ENCODE measurements at places on chromosomes 3 and 15.

- peaks cover 4% of the 10 kb centered on the region for H3K4me1 ChIP-seq
- no peak for DNase-seq
- H3K36me3 ChIP-seq: no peaks in the 10 kb centered on the region
- no peak overlapping the region for H3K4me3 ChIP-seq
Observed at GRCh38 chr15:62625429-62626033, 417.0 kb upstream of the TPM1 start.

DNA sequence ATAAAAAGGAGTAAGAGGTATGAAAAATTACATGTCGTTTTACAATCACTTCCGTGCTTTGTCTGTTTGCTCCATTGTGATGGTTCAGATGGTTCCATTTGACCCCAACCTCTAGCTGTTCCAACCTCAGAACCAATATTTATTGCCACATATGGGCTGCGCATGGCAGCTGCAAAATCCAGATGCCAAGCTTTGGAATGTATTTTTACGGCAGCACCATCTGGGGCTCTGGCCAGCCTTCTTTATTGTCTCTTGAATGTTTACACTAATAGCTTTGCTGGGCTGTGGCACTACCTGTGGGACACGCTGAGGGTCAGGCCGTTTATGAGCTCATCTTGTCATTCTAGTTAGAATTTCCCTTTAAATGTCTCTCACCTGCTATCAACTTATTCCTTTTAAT, 219.8 kb downstream of the ROBO2 start:
- no peak for DNase-seq
- H3K27ac ChIP-seq: no peak overlapping the region
- H3K4me1 ChIP-seq: no peaks in the 10 kb centered on the region
- no peaks in the 10 kb centered on the region for H3K36me3 ChIP-seq
- no peak overlapping the region for H3K4me3 ChIP-seq

GRCh38 chr15:70783610-70784022, 20.3 kb upstream of the UACA start:
- DNase-seq: peak; percentile 49
- no peaks in the 10 kb centered on the region for H3K27me3 ChIP-seq
- no peak overlapping the region for H3K27ac ChIP-seq
- no peak overlapping the region for H3K4me3 ChIP-seq
- H3K36me3 ChIP-seq: no peaks in the 10 kb centered on the region

DNA sequence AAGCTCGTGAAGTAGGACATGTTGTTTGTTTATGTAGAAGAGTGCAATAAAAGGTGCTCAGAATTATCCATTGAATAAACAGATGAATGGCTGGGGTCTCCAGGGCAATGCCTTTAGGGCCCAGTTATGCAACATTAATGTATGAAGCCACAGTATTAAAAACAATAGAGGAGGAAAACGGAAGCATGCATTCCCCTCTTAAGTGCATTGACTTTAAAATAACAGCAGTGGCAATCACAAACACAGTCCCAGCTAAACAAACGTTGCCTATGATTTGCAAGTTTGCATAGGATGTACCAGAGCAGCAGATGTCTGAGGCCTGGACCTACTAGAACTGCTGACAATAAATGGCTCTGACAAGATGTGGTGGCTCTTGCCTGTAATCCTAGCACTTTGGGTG, 60.6 kb upstream of the GCNT3 start:
- H3K27ac ChIP-seq: no peak overlapping the region
- H3K4me1 ChIP-seq: no peaks in the 10 kb centered on the region
- no peak overlapping the region for H3K4me3 ChIP-seq
- no peaks in the 10 kb centered on the region for H3K27me3 ChIP-seq
- DNase-seq: no peak
- no peaks in the 10 kb centered on the region for H3K36me3 ChIP-seq

DNA sequence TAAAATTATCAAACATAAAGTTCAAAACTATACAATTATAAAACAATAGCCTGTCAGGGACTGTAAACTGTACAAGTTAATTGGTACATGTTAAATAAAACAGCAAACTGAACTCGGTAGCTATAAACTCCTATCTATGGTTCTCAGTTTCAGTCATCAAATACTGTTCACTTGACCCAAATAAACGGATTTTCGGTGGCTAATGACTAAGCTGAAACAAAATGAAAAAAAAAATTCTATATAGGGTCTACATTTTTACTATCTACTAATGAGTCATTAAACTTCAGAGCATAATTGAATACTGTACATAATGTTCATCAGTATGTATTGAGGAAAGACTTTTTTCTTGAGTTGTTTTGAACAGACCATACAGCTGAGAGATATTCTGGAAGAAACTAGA, 6.6 kb downstream of the PROK2 start:
- peaks cover 59% of the 10 kb centered on the region for H3K27me3 ChIP-seq
- H3K36me3 ChIP-seq: no peaks in the 10 kb centered on the region
- no peak overlapping the region for H3K27ac ChIP-seq
- DNase-seq: no peak
- H3K4me3 ChIP-seq: no peak overlapping the region

GRCh38 chr3:57275393-57275792, 17.1 kb downstream of the ASB14 start:
- H3K4me3 ChIP-seq: no peak overlapping the region
- H3K36me3 ChIP-seq: no peaks in the 10 kb centered on the region
- H3K4me1 ChIP-seq: no peaks in the 10 kb centered on the region
- no peak overlapping the region for H3K27ac ChIP-seq

- no peaks in the 10 kb centered on the region for H3K4me1 ChIP-seq
- no peaks in the 10 kb centered on the region for H3K27me3 ChIP-seq
- no peak overlapping the region for H3K27ac ChIP-seq
- peaks cover 23% of the 10 kb centered on the region for H3K36me3 ChIP-seq
Observed at GRCh38 chr3:171614318-171614921, 154.2 kb upstream of the TNIK start.

DNA sequence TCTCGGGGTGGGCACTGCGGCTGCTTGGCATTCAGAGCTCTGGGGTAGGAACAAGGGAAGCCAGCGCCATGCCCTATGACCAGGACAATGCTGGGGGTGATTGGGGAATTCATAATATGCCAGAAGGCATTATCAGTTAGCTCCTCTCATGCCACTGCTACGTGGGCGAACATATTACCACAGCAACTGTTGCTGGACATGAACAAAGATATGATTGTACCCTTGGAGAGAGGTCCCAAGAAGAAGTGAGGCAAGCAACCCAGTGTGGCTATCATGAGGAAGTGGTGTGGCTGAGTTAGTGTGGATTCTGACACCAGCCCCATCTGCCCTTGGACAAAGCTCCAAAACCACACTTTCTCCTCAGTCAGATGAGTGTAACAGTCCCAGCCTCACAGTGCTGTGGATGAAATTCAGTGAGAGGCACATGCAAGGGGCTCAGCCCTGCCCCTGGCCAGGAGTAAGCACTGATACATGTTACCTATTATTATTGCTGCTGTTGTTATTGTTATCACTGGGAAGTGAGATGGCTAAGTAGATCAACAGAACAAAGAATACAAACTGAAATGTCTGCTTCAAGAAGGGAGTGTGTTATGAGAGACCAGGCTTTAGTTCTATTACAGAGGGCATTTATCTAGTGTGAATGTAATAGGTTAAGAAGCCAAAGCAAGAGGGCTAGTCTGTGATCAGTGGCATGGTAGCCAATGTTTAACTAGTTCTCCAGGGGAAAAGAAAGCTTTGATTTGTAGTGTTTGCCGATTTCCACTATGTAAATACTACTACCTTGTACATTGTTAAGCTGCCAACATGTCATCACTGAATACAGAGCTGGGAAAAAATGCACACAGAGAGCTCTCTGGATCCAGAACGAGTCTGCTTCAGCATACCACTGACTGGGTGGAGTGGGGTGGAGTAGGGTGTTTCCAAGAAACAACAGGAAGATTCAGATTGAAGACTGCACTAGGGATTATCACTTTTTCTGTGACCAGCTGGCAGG, 222.3 kb upstream of the EIF1B start:
- H3K4me1 ChIP-seq: no peaks in the 10 kb centered on the region
- no peaks in the 10 kb centered on the region for H3K36me3 ChIP-seq
- no peaks in the 10 kb centered on the region for H3K27me3 ChIP-seq
- no peak for DNase-seq
- H3K4me3 ChIP-seq: no peak overlapping the region
- H3K27ac ChIP-seq: no peak overlapping the region

- no peak for DNase-seq
- no peaks in the 10 kb centered on the region for H3K36me3 ChIP-seq
- no peak overlapping the region for H3K27ac ChIP-seq
- no peak overlapping the region for H3K4me3 ChIP-seq
- no peaks in the 10 kb centered on the region for H3K4me1 ChIP-seq
Observed at GRCh38 chr15:86392874-86393273, 313.2 kb downstream of the AGBL1 start.

- H3K27ac ChIP-seq: no peak overlapping the region
- no peaks in the 10 kb centered on the region for H3K36me3 ChIP-seq
- no peaks in the 10 kb centered on the region for H3K4me1 ChIP-seq
- DNase-seq: peak; percentile 68
- H3K4me3 ChIP-seq: no peak overlapping the region
Observed at GRCh38 chr3:127652246-127652995, 20.3 kb upstream of the ABTB1 start.

GRCh38 chr3:186241910-186242821, 119.9 kb downstream of the DGKG start:
- no peaks in the 10 kb centered on the region for H3K27me3 ChIP-seq
- H3K4me1 ChIP-seq: peaks cover 26% of the 10 kb centered on the region
- H3K27ac ChIP-seq: peak overlapping the region; percentile 92
- H3K36me3 ChIP-seq: no peaks in the 10 kb centered on the region
- DNase-seq: peak; percentile 85

DNA sequence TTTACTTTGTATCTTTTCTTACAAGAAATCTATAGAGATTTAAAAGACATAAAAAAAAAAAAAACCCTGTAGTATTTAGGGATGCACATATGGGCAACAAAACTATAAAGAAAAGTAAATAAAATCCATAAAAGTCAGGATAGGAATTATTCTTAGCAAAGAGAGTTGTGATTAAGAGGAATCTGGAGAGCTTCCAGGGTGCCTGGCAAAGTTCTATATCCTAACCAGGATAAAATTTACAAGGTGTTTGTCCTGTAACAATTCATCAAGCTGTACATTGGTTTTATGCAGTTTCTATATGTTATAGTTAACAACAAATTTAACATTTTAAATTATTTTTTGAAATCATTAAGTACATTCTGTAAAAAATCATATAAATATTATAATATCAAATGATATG, 7.9 kb downstream of the SECISBP2L start:
- H3K4me3 ChIP-seq: no peak overlapping the region
- no peak for DNase-seq
- no peak overlapping the region for H3K27ac ChIP-seq
- no peaks in the 10 kb centered on the region for H3K27me3 ChIP-seq
- peaks cover 17% of the 10 kb centered on the region for H3K36me3 ChIP-seq

- no peaks in the 10 kb centered on the region for H3K36me3 ChIP-seq
- H3K27ac ChIP-seq: no peak overlapping the region
- H3K4me1 ChIP-seq: peaks cover 12% of the 10 kb centered on the region
- no peak for DNase-seq
- no peaks in the 10 kb centered on the region for H3K27me3 ChIP-seq
Observed at GRCh38 chr3:101720851-101721840, 3.3 kb upstream of the CEP97 start.

Data from adrenal gland (tissue), 19 donors.